ENCODE measurements at places on chromosomes 16 and 17.

- DNase-seq, result no peak
These were observed 48.0 kb upstream of the ZFHX3 start for GRCh38 chr16:73095885-73096421.

- no peak for DNase-seq
These were observed 10.4 kb upstream of the LASP1NB start for GRCh38 chr17:38914741-38915638.

DNA sequence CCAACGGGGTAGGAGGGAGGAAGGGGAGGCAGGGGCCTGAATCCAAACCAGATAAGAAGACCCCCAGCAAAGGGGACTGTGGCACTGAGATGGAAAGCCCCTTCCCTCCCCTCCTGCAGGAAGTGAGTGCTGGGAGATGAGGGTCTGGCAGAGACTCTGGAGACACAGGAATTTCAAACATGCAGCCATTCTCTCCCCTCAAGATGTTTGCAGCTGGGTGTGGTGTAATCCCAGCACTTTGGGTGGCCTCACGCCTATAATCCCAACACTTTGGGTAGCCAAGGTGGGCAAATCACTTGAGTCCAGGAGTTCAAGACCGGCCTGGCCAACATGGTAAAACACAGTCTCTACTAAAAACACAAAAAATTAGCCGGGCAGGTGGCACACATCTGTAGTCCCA lies 33.9 kb upstream of the FAAP100 start:
- no peak for DNase-seq

DNA sequence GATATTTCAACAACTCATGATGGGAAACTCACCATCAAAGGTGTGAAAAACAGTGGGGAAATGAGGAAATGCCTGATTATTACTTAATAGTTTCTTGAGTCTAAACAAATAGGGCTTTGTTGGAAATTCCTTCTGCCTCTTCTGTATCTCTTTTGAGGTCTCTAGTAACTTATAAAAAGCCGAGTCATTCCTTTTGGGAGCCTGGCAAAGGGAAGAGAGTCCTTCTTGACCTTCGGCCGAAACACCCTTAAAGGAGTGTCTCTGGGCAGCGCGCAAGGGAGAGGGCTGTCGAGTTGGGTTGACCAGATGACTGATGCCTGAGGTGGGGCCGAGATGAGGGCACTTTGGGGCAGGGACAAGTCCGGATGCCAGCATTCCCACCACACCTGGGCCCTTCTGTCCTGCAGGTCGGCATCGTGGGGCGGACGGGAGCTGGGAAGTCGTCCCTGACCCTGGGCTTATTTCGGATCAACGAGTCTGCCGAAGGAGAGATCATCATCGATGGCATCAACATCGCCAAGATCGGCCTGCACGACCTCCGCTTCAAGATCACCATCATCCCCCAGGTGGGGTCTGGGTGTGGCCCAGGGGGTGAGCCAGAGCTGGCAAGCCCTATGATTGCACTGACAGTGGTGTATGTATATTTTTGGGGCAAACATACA lies 89.2 kb downstream of the ABCC6 start:
- no peak for DNase-seq

- DNase-seq, result peak; percentile 68
These were observed 201.2 kb downstream of the UTP18 start for GRCh38 chr17:51461578-51462004.
